ENCODE measurements at places on chromosomes 4 and X.

DNA sequence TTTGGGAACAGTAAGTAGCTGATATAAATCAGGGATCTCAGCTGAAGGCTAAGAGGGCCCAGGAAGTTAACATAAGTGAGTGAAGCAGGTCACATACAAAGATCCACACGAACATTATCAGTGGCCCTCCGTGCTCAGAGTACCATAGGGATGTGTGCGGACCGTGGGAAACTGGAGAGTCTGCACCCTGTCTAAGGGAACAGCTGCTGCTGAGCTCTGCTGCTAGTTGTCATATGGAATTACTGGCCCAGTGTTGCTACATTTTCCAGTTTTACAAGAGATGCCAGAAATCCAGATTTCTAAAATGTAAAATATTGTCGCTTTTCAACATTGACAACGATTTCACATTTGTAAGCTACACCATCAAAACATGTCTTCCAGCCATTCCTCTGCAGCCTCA, 90.5 kb downstream of the RTL5 start:
- DNase-seq, result no peak

DNA sequence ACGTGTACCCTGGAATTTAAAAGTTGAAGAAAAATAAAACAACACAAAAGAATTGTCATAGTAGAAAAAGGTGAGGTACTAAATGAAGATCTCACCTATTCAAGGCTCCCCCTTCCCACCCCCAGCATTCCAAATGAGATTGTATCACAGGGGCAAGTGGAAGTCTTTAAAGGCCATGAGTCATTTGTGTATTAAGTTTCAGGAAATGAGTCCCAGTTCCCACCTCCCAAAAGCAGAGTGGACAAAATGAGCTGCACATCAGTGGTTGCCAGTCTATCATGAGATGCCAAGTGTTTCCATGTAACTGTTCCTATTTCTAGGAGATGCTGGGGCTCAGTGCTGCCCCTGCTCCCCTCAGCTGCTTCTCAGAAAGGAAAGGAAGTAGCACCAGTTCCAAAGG, 20.1 kb downstream of the ARHGEF9 start:
- DNase-seq, result no peak

DNA sequence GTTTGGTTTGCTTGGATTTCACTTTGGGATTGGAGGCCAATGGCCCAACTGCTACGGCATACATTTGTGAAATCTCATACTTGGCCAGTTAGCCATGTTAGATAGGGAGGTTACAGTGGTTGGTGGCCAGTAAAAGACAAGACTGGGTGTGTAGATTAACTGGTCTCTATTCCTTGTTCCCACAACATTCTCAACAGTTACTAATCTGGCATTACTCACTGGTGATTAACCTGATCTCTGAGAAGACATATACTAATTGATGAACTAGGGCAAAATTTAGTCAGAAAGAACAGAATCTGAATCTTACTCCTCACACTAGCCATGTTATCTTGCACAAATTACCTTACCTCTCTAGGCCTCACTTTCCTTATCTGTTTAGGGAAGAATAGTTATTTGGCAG, 33.4 kb downstream of the GATB start:
- no peak for DNase-seq

- no peak for DNase-seq
Observed at GRCh38 chrX:341541-342101, 23.0 kb upstream of the GTPBP6 start.

GRCh38 chrX:1397441-1398270, 5.7 kb upstream of the SLC25A6 start:
- DNase-seq, result no peak

DNA sequence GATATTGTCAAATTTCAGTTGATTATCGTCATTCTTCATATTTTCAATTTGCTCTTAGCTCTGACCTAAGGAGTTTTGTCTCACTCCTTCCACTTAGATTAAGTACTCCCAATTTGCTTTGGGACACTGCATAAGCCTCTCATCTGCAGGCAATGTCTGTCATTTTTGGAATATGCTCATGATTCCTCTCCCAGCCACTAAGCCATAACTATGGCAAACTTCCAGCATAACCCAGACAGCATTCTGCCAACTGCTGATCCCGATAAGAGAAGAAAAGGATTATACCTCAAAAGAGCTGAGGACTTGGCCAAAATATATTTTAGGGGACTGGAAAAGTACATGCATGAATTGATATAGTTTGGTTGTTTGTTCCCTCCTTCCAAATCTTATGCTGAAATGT, 444.4 kb downstream of the GABRG1 start:
- no peak for DNase-seq

DNA sequence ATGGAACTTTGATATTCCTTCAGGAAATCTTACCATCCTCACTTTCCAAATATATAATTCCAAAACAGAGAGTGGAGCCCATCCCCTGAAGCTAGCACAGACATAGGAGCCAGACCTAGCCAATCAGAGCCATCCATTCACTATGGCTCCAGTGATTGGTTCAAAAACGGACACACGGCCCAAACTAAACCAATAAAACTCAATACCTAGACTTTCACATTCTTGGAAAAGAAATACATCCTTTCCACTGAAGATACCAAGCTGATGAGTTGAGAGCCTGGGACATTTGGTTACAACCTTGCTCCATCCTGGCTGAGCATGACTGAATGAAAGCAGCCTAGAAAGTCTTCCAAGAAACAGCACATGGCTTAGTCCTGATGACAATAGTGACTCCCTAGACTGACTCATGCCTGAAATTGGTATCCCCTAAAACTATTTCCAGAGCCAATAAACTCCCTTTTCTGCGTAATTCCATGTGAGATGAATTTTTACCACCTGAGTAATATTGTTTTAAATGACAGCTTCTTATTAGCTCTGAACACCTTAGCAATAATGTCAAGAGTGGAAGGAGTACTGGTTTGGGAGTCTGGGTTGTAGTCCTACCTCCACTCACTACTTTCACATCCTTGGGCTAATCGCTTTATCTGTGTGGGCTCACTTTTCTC, 189.6 kb upstream of the LNX1 start:
- no peak for DNase-seq

GRCh38 chr4:3391422-3391821, 50.3 kb upstream of the HGFAC start:
- no peak for DNase-seq

- DNase-seq, result no peak
Observed at GRCh38 chr4:183345261-183345660, 23.0 kb upstream of the CLDN24 start.

DNA sequence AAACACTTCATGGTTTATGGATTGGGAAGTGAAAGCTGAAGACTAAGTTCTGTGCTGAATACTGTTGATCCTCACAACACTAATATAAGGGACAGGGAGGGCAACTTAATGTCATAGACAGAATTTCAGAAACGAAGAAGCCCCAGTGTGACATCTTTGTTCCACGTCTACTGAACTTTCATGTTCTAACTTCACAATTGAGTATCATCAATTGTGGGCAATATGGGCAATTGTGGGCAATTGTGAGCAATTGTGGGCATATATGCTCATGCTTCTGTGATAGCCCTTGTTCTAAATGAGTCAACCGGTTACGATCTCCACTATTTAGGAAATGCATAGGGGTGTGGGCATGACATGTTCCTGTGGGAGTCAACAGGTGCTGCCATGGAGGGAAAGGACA, 33.7 kb downstream of the CYBB start:
- DNase-seq, result no peak
